ENCODE measurements at places on chromosomes 16 and 17.

- no peak for DNase-seq
These were observed 115.1 kb downstream of the CYLD start for GRCh38 chr16:50856991-50857390.

DNA sequence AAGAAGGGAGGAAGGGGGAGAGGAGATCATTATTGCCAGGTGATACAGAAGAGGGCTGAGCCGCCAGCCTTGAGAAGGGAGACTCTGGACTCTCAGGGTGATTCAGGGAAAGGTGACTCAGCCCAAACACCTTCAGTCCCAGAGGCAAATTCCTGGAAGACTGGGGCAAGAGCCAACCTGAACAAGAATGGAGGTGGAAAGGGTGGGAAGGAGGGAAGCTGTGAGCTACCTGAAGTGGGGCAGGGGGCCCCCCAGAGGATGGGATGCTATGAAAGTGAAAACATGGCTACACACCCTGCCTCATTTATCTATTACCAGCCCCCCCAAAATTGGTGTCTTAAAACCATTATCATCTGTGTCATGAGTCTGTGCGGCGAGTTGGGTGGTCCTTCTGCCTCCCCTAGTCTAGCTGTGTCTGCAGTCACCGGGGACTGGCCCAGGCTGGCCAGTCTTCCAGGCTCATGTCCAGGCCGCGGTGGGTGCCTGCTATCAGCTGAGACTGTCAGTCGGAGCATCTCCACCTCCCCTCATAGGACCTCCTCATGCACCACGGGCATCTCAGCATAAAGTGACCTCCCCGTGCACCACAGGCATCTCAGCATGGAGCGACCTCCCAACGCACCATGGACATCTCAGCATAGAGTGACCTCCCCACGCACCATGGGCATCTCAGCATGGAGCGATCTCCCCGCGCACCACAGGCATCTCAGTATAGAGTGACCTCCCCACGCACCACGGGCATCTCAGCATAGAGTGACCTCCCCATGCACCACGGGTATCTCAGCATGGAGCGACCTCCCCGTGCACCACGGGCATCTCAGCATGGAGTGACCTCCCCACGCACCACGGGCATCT is 3.2 kb upstream of the SLC47A2 start:
- DNase-seq, result no peak

GRCh38 chr17:41602524-41602923 is 10.0 kb downstream of the KRT16 start:
- no peak for DNase-seq

DNA sequence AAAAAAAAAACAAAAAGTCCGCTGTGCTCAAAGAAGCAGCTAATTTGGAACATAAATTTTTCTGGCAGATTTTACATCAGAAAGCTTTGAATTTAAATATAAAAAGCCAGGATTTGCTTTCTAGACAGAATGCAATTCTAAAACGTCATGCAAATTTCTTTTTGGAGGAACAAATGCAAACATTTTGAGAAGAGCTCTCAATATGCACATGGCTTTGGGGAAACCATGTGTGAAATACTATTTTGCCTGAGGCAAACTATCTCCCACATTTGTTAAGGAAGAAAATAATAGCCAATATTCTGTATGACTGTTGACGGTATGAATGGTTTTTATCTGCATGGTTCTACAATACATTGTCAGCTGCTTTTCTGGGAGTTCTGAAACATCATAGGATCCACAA is 320.0 kb upstream of the PSMD7 start:
- no peak for DNase-seq

DNA sequence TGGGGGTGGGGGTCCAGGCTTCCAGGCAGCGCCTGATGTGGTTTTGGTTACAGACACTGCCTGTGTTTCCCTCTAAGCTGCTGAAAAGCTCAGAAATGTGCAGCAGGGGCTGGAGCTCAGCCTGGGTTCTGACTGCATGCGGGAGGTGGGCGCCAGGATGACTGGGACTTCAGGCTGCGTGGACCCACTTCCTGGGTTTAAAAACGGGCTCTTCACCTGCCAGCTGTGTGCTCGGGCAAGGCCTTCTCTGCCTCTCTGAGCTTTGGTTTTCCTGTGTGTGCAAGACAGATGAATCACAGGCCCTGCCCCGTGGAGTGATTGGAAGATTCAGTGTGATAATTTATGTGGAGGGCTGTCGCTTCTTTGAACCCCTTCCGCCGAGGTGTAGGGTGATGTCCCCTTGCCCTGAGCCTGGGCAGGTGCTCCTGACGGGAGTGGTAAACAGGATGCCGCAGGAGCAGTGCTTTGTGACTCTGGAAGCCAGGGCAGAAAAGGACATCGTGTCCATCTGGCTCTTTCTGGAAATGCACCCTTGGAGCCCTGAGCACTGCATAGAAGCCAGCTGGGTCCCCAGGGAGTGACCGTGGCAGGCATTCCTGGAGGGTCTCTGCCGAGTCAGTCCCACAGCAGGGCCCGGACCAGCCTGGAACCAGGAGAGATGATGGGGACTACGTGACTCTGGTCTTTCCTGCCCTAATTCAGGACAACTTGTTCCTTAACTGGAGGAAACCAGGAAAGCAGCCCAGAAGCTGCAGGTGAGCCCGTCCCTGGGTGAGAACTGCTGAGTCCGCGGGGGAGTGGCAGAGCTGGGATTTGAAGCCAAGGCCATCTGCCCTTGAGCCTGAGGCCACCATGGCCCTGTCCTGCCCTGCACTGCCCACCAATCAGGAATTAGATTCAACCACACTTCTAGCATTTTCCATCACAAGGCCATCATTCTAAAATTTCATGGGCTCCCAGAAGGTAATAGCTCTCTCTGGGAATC is 28.5 kb upstream of the SLC7A5 start:
- DNase-seq, result no peak

DNA sequence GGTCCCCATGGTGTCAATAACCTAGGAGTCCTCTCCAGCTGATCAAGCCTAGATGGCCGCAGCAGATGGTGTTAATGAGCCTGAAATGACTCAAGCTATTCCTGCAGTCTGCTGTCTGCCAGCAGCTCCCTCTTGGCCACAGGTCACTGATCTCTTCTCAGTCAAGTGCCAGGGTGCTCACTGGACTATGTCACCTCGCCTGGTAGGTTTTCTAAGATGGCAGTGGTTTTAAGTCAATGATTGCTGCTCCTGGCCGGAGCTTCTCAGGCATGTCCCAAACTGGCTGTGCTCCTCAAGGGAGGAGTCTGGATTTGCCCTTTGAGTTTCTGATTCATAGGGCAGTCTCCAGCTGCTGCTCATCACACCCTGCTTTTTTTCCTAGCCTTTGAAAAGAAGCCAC is 58.6 kb upstream of the SHISA6 start:
- no peak for DNase-seq

- no peak for DNase-seq
These were observed 8.8 kb upstream of the LPCAT2 start for GRCh38 chr16:55499951-55500529.

DNA sequence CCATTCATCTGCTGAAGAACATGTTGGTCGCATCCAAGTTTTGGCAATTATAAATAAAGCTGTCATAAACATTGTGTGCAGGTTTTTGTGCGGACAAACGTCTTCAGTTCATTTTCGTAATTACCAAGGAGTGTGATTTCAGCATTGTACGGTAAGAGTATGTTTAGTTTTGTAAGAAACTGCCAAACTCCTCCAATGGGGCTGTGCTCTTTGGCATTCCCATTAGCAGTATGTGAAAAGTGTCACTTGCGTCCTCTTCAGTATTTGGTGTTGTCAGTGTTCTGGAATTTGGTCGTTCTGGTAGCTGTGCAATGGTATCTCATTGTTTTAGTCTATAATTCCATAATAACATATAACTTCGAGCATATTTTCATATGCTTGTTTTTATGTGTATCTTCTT is 120.9 kb downstream of the BCAS3 start:
- DNase-seq, result no peak

DNA sequence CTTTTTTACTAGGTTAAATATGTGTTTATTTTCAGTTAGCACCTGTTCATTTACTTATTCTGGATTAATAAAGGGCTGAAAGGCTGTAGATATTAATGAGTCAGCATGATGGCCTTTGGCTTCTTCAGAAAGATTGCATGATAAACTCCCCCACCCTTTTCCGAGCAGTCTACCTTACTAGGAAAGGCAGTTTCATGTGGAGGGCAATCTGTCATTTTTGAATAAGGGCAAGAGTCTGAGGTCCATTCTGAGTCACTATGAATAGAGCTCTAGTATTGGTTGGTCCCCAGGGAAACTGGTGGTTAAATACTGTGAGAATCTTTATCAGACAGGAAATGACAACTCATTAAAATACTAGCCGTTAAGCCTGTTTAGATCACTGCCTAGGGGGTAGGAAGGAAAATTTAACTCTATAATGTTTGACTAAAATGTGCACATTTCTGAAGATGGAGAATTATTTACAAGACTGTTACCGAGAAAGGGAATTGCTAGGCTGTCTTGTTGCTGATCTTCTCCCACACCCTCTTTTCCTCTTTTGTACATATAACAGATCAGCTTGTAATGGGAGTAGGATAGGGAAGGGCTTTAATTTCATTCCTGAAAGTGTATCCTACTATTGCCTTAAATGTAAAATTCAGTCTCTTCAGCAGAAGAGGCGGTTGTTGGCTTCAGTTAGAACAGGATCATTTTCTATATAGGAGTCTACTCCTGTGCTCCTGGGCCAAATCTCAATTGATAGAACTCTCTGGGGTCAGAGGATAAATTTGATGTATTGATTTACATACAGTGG is 63.3 kb downstream of the TUBD1 start:
- DNase-seq, result no peak

DNA sequence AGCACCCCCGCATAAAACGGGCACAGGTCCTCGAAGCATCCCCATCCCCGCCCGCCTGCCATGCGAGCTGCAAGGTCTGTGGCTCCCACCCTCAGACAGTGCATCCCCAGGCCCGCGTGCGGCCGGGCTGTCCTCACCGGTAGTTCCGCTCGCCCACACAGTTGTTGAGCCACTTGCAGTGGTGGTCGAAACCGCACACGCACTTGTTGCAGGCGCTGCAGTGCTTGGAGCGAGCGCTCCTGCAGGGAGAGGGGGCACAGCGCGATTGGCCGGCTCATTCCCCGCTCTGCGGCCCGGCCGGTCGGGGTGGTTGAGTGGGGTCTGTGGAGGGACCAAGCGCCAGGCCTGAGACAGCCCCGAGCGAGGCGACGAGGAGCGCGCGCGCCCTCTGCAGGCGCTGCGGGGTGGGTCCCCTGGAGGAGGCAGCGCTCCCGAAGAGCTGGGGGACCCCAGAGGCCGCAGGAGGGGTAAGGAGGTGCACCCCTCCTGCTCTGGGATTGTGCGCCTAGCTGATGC is 6.0 kb upstream of the TPPP3 start:
- peak; percentile 45 for DNase-seq

GRCh38 chr16:11283820-11284248 is 2.7 kb upstream of the PRM1 start:
- DNase-seq, result no peak

- no peak for DNase-seq
These were observed 66.3 kb downstream of the MPRIP start for GRCh38 chr17:17108451-17109049.

- no peak for DNase-seq
These were observed 37.5 kb upstream of the LITAF start for GRCh38 chr16:11624205-11624604.

- DNase-seq, result peak; percentile 46
These were observed 6.9 kb downstream of the PHOSPHO1 start for GRCh38 chr17:49223517-49224197.

- DNase-seq, result no peak
These were observed 279.7 kb downstream of the SLC39A11 start for GRCh38 chr17:72812823-72813222.

- no peak for DNase-seq
These were observed 1066.7 kb upstream of the RBFOX1 start for GRCh38 chr16:6265968-6266367.

GRCh38 chr17:82240506-82241182 is 11.8 kb downstream of the SLC16A3 start:
- DNase-seq, result no peak

DNA sequence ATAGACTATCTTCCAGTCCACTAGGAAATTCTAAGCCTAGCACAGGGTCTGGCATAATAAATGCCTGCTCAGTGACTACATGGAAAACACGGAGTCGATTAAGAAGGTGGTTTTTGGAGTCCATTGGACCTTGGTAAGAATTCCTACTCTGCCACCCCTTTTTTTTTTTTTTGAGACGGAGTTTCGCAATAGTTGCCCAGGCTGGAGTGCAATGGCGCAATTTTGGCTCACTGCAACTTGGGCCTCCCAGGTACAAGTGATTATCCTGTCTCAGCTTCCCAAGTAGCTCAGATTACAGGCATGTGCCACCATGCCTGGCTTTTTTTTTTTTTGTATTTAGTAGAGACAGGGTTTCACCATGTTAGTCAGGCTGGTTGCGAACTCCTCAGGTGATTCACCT is 123.2 kb downstream of the HS3ST2 start:
- no peak for DNase-seq

DNA sequence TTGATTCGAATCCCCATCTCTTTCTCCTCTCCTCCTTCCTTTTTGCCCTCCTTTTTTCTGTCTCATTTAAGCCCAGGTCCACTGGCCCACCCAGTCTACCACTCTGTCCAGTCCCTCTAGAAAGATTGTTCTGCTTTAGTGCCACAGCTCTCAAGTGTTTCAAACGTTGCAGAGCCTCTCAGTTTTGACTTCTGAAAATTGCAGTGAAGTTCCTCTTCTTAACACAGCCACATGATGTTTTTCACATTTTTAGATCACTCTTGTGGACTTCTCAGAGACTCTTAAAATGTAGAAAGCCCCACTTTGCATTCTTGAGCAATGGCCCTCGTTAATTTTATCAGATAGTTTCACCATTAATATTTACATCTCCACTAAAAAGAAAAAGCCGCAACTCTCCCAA is 253.1 kb downstream of the HAPSTR1 start:
- DNase-seq, result no peak

GRCh38 chr16:27995378-27995777 is 68.1 kb downstream of the GSG1L start:
- DNase-seq, result no peak

- no peak for DNase-seq
These were observed 54.9 kb downstream of the SIAH1 start for GRCh38 chr16:48330189-48330840.

DNA sequence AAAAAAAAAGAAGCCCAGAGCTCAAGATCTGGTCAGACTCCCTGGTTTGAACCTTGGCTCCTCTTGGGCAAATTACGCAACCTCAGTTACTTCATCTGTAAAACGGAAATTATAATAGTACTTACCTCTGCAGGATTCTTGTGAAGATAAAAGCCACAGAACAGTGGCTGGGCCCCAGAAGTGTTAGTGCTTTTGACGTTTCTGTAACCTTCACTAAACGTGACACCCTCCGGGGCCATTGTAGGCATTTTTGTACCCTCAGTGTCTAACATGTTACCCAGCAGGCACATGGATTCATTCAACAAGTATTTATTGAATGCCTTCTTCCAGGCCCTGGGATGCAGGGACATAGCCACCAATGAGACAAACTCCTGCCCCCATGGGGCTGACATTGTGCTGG is 58.0 kb downstream of the PITPNC1 start:
- no peak for DNase-seq
